ENCODE measurements at places on chromosomes 4 and X.

GRCh38 chr4:7366180-7366945 is 68.4 kb downstream of the PSAPL1 start:
- no peak for DNase-seq

GRCh38 chr4:173325007-173325736 is 9.0 kb downstream of the HMGB2 start:
- DNase-seq = no peak

GRCh38 chr4:123819362-123820035 is 422.9 kb downstream of the SPRY1 start:
- no peak for DNase-seq

- no peak for DNase-seq
These were observed 60.2 kb downstream of the HMGB2 start for GRCh38 chr4:173273941-173274340.

- no peak for DNase-seq
These were observed 118.3 kb upstream of the ETNPPL start for GRCh38 chr4:108881190-108881589.

- no peak for DNase-seq
These were observed 67.7 kb upstream of the ZXDA start for GRCh38 chrX:57977992-57978391.

- DNase-seq = no peak
These were observed 14.3 kb downstream of the ZRSR2 start for GRCh38 chrX:15804563-15804962.

- DNase-seq = no peak
These were observed 109.0 kb downstream of the SHROOM4 start for GRCh38 chrX:50705042-50705441.

DNA sequence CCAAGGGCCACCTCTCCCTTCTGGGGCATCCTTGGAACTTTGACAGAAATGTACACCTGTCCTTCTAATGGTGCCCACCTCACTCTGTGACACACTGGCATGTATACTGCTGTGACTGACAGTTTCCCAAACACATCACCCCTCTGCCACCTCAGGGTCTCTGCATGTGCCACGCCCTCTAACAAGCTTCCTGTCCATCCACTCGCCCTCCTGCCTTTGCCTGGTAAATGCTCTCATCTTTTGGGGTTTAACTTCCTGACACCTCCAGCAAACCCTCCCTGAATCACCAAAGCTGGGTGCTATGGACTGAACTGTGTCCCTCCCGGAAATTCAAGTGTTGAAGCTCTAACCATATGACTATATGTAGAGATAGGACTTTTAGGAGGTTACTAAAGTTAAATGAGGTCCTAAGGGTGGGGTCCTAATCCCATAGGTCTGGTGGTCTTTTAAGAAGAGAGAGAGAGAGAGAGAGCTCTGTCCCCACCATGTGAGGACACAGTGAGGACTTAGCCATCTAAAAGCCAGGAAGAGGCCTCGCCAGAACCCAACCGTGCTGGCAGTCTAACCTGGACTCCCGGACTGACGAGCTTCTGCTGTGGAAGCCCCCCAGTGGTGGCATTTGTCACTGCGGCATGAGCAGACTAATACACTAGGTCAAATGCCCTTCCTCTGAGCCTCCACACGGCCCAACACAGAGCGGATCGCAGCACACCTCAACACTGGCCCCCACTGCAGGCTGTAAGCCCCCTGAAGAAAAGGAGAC is 95.6 kb downstream of the AFAP1 start:
- DNase-seq = no peak

DNA sequence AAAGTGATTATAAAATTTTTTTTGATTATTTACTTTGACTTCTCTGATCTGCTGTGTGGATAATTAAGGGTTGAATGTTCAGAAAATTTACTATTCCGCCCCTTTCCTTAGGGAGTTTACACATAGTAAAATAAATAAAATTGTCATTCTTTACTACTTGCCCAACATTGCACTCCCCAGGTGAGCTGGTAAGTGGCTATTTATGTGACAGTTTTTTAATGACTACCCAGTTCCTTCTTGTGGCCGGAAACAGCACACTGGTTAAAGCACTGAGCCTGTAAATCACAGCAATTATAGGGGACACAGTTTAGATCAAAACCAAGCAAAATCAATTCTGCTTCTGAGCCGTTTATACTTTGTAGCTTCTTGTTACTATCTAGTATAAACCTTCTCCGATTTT is 158.1 kb downstream of the FHIP1A start:
- DNase-seq = peak; percentile 52

DNA sequence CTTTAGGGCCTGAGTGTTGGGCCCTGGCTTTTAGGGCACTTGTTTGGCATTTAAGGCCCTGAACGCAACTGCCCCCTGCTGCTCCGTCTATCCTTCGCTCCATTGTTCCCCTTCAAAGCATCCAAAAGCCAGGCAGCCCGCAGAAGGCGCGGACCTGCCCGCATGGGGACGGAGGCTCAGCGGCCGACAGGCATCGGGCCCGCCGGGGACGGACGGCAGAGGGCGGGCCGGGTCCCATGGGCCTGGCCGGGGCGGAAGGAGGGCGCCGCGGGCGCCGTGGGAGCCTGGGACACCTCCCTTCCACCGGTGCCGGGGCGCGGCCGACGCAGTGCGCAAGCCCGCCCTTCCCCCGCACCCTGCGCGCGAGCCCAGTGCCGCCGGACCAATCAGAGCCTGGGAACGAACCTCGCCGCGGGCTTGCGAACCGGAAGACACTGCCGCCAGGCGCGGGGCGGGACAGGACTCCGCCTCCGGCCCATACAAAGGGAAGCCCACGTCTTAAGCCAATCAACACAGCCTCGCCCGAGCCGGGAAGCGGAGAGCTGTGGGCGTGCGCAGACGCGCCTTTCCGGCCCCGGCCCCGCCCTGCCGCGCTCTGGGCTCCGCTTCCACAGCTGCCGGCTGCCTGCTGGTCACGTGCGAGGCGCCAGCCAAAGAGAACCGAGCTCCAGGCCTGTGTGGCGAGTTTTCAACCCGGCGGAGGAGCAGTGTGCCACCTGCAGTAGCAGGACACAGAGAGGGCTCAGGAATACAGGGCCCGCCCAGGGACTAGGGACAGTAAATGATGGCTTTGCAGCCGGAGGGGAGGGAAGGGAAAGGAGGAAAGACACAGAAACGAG is 2.1 kb upstream of the ARHGAP4 start:
- DNase-seq = peak; percentile 97

- DNase-seq = no peak
These were observed 775.4 kb downstream of the STPG2 start for GRCh38 chr4:97367878-97368277.

- DNase-seq = no peak
These were observed 6.0 kb downstream of the GPKOW start for GRCh38 chrX:49117581-49117980.

DNA sequence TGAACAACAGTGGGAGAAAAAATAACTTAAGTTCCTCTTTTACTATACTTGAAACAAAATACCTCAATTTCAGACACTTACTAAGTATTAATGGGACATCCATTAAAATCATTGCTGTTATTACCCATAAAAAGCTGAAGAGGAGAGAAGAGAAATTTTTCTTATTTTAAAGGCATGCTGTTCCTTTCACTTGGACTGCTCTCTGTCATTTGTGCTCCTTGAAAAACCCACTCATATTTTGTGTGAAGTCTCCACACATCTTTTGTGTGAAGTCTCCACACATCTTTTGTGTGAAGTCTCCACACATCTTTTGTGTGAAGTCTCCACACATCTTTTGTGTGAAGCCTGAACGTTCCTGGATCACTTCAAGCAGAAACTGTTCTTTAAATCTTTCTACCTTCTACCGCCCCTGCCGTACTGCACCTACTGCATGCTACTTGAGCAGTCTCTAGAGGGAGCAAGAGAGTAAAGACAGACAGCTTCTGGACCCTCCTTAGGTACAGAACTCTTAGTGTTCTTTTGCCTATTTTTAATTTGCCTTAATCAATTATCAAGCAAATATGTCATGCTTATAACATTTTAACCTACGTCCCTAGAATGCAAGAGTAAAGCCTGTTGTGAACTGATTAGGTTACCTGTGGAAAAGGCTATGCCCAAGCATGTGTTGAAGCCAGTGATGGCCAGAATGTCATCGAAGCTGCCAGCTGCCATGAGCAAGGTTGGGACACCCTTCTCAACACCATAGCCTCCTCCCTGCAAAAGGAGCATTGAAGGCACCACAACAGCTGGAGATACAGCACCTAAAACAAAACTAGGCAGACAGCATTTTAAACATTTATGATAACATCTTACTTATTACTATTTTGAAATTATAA is 27.1 kb upstream of the SLC9B1 start:
- no peak for DNase-seq

- no peak for DNase-seq
These were observed 8.7 kb downstream of the AVPR2 start for GRCh38 chrX:153913211-153913610.

DNA sequence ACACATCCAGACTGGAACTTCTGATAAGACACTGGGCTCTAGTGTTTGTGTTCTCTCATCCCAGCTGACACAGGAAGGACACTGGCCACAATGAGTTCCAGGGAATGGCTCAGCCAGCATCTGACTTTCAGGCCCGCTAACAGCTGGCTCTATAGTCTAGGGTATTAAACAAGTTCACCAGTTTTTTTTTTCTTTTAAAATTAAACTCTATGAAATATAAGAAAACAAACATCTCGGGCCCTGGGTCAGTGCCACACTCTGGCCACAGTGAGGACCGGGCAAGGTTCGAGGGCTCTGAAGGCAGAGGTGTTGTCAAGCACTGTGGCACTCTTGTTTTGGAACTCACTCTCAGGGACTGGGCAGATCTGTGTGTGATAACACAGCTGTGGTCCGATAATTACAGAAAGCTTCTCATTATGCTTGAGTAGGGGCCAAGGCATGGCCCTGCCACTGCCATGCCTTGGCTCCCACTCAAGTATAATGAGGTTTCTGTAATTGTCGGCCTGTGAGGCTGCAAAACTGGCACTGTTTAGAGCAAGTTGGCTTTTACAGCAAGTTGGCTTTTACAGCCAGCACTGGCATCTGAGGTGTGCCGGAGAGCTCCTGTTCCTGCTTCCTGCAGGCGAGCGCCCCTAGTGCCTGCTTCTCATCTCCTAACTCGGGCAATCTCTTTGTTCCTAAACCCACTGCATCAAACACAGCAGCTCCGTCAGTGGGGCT is 62.8 kb downstream of the PPP1R2C start:
- no peak for DNase-seq

DNA sequence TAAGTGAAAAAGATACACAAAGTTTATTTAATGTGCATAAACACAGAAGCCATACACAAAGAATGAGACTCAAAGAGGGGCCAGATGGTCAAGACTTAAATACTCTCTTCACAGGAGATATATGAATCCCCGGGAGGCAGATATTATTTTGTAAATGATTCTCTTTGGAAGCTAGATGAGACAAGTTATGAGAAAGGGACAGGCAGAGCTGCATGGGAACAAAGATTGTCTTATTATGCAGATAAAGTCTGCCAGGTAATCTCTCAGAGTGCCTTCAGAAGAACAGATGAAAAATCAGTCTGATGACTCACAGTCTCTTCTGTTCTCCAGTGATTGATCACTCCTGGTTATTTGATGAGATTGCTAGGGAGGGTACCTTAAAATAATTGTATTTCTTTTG is 89.0 kb downstream of the NAF1 start:
- DNase-seq = no peak

- DNase-seq = no peak
These were observed 385 bp downstream of the LYAR start for GRCh38 chr4:4289597-4289940.

DNA sequence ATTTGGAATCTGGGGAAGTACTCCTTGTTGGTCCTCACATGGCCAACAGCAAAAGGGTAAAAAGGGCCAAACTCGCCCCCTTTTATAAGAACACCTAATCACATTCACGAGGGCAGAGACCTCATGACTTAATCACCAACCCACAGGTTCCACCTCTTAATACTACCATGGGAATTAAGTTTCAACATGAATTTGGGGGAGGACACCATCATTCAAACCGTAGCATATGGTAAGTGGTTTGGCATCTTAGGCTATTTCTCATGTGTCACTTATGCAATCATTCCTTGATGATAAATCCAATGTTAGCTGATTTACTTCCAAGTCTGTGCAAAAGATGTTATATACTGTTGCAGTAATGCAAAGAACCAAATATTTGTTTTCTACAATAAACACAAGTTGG is 302.9 kb upstream of the FAM241A start:
- no peak for DNase-seq

GRCh38 chr4:71639380-71639779 is 144.5 kb downstream of the GC start:
- DNase-seq = no peak

GRCh38 chrX:41312786-41313185 is 21.2 kb upstream of the DDX3X start:
- no peak for DNase-seq

DNA sequence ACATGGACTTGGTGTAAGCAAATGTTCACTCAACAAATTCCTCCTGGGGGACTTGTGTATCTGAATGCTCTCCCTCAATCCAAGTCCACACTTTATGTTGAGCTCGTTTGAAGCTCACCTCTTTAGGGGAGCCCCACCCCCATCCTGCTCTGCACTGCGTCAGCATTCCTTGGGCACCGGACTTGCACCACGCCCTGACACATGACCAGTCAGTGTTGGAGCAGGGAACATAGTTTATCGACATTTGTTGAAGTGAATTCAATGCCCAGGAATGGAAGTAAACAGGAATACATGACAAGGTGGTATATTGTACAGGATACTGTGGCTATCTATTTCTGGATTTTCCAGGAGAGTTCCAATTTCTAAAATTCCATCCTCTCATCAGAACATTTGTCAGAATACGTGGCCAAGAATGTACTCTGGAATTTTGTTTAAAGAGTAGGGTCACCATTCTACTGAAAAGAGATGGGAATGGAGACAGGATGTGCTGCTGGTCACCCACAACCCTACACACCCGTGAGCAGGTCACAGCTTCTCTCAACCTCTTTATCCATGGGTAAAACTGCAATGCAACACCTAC is 60.0 kb upstream of the LNX1 start:
- no peak for DNase-seq

GRCh38 chr4:110119337-110119736 is 79.1 kb downstream of the ELOVL6 start:
- no peak for DNase-seq

DNA sequence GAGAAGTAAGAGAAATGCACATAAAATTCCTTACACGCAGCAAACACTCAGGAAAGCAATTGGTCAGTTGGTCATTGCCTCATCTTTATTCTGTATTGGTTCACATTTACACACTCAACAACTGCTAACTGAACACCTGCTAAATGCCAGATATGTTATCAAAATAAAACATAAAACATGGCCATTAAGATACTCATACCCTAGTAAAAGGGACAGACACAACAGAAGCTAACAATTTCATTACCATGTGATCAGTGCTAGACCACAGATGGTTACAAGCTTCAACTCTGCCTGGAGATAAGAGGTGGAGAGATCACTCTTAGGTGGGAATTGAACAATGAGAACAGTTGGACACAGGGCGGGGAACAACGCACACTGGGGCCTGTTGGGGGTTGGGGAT is 26.2 kb downstream of the TEC start:
- DNase-seq = no peak
